NCI-H1417 treated with DMSO at 0.1 percent for 48 hours (cell line): ENCODE measurements at places on chromosomes 5 and 9.

DNA sequence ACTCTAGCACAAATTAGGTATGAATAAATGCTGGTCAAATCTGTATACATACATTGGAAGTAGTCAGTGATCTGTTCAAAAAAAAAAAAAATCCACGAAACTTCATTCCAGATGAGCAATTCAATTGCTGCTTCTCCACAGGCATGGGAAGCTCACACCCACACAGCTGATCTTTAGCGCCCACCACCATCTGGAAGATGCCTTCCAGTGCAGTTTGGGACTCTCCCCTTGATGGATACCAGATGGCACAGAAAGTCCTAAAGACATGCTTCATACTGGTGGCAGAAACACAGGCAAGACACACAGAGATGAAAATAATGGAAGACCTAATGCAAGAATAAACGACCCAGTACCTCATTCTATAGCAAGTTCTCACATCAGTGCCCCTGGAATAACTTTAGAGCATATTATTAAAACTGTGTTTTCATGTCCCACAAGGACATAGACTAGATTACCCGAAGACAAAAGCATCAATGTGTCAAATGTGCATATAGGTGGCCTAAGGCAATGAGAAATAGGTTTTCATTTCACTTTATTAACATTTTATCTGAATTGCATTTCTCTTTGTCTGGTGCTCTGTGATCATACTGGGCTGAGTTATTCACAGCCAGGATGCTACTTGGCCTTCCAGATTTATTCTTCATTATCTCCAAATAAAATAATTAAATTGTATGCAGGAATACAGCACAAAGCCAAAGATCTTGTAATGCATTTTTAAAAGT lies 135.4 kb upstream of the TAS2R1 start:
- no peak for DNase-seq

DNA sequence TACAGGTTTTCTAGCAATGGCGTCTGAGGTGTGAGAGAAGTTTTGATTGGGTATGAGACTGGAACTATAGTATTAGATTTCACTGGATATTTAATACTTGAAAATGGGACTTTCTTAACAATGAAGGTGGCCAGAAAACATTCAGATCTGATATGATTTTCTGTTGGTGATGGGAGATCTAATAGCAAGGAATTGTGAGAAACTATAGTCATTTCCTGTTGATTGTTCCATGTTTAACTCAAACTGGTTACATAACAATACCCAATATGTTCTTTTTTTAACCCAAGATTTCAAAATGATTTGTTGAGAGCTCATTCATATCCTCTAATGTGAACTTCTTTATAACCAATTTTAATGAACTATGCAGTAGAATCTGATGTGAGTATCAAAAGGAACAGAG lies 793.2 kb upstream of the RGMB start:
- no peak for DNase-seq

- DNase-seq = no peak
Measured at GRCh38 chr5:176517053-176517661, 20.0 kb downstream of the RNF44 start.

DNA sequence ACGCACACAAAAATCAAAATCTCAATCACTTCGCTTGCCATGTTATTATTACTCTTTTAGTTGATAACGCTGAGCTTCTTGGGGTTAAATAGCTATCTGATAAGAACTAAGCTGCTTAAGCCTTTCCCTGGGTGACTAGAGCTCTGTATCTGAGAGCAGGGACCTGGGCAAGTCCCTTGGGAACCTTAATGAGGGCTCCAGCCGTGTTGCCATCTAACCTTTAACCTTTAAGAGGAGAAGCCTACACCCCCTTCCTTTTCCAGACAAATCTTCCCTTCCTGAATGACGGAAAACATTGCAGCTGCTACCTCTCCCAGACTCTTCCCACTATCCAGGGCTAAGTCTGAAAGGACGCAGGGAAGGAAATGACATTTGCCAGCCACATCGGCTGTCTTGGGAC lies 216.5 kb upstream of the RAI14 start:
- no peak for DNase-seq

DNA sequence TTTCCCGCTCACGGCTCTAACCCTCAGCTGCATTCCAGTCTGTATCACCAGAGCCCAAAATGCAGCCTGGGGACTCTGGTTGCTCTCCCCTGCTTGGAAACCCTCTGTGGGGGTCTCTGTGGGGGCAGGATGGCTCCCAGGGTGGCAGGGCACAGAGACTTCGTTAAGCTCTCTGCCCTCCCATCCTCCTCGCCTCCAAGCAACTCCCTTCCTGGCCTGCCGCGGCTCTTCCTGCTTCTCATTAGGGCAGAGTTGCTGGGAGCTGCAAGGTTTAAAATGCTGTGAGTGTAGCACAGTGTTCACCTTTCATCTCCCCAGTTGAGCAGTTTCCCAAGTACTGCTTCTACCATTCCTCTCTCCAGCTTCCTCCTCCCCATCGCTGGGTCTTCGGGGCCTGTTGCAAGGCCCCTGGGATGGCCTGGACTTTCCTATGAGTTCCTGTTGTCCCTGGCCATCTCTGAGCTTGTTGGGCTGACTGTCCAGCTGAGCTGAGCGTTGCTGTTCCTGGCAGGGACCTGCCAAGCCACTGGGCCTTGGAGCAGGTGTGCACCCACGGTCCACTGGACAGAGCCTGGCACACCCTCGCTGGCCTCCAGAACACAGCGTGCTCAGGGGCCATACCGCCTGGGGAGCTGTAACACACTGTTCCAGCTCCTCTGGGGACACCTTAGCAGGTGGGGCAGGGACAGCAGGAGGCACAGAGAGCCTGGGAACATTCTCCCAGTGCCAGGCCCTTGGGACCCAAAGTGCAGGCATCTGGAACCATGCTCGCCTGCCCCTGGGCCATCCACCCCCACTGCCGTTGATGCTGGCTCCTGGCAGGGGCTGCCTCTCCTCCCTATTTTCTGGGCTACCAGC lies 188.4 kb downstream of the C9orf50 start:
- no peak for DNase-seq

GRCh38 chr9:69379270-69379982 lies 54.4 kb downstream of the ENTREP1 start:
- DNase-seq = no peak

- no peak for DNase-seq
Measured at GRCh38 chr9:121718501-121718900, 67.1 kb downstream of the DAB2IP start.

GRCh38 chr9:14650596-14650995 lies 42.6 kb downstream of the ZDHHC21 start:
- DNase-seq = no peak

GRCh38 chr5:173103411-173103810 lies 40.9 kb upstream of the BNIP1 start:
- no peak for DNase-seq

- no peak for DNase-seq
Measured at GRCh38 chr9:79817438-79818004, 245.8 kb downstream of the TLE4 start.

- no peak for DNase-seq
Measured at GRCh38 chr5:81631124-81631523, 119.8 kb downstream of the SSBP2 start.

DNA sequence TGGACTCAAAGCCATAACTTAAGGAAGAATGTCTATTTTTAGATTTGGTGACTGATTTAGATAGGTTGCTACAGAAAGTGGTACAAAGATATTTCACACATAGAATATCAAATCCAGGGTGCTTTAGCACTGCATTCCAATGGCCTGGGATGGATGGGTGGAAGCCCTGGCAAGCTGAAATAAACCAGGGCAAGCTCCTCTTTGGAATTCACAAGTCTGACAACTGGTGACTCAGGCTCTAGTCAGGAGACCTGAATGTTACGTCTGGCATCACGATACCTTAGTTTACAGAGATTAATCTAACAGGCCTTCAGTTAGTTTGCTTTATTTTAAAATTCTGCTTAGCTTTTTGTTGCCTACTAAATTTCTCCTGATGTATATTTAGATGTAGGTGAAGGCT lies 144.0 kb downstream of the TMC1 start:
- no peak for DNase-seq

DNA sequence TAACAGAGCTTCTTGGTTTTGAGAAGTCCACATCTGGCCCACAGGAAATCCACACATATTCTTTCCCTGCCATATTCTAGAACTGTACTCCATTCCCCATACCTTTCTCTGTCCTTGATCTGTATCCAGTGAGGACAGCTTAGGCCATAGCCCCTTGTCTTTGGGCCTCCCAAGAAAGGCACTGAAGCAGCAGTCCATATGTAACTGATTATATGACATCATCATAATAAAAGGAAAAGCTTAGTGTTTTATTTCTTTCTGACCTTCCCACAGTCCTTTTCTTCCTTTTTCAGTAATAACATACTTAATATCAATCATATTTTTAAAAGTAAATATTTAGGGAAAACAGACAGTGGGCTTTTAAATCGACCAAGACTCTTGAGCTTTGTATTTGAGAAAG lies 222.0 kb downstream of the EDIL3 start:
- DNase-seq = no peak

DNA sequence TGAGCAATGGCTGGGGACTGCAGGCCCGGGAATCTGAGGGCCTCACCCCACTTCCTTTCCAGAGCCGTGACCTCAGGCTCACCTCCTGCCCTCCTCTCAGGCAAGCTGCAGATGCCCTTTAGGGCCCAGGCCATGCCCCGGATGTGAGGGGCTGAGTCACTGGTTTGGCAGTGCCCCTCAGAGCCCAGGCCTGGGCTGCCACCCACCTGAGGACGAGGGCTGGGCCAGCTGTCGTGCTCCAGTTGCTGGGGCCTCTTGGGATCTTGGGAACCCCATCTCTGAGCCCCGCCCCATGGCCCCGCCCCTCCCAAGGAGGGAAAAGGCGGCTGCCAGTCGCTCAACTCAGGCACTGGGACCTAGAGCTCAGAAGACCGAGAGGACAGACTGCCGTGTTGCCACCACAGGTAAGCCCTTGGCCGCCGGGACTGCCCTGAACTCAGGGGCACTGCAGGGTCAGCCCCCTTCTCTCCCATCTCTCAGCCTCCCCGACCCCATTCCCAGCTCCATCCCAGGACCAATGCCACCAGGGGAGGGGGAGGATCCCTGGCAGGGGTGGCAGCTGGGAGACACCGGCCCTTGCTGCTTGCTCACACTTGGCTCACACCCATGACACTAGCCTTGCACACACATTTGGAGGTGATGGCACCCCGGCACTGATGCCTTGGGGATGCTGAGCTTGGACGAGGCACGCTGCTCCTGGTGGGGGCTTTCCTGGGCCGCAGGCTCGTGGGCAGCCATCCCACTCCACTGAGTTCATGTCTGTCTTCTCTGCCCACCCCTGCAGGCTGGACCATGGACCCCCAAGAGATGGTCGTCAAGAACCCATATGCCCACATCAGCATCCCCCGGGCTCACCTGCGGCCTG lies at the start of gene CYSRT1:
Gene CYSRT1, plus strand, starts transcription at position 345 of the 865 bp plus-strand sequence. Its CDS starts 448 bp downstream, at position 793.
- DNase-seq = no peak

- DNase-seq = no peak
Measured at GRCh38 chr5:133469846-133470245, 142.5 kb downstream of the FSTL4 start.

GRCh38 chr5:73030995-73031394 lies 75.2 kb downstream of the FCHO2 start:
- DNase-seq = no peak
